K562 (cell line): ENCODE measurements at places on chromosomes 2 and 18.

- DNase-seq = no peak
These were observed 33.2 kb upstream of the YES1 start for GRCh38 chr18:845152-845819.

GRCh38 chr18:58152216-58152615 is 108.2 kb downstream of the NEDD4L start:
- DNase-seq = no peak

- DNase-seq = no peak
These were observed 215.2 kb upstream of the LRRTM1 start for GRCh38 chr2:80519699-80520291.

GRCh38 chr2:69123182-69123581 is 110.2 kb downstream of the ANTXR1 start:
- DNase-seq = no peak

DNA sequence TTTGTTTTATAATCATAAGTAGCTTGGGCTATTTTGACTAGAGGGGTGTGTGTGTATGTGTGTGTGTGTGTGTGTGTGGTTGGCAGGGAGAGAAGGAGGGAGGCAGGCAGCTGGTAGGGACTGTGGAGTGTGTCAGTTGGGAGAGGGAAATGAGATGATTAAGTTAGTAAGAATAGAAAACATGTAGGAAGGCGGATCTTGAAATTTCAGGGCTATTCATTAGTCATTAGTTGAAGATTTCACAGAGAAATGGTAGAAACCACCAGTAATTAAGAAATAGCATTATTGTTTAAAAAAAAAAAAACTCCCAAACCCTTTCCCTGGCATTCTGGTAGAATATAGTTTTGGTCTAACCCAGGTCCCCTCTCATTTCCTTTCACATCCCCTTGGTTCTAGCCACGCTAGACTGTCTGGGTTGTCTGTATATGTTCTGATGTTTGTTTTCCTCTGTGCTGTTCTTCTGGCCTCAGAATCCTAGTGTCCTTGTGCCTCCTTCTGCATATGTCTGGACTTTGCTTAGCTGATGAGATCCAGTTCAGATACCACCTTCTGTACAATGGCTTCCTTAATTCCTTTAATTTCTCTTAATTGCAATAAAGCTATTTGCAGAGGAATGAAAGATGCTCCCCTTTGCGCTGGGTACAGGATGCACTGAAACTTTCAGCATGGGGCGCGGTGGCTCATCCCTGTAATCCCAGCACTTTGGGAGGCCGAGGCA is 161.6 kb downstream of the NEDD4L start:
- no peak for DNase-seq

- no peak for DNase-seq
These were observed 158.0 kb downstream of the CSRNP3 start for GRCh38 chr2:165627470-165627869.

DNA sequence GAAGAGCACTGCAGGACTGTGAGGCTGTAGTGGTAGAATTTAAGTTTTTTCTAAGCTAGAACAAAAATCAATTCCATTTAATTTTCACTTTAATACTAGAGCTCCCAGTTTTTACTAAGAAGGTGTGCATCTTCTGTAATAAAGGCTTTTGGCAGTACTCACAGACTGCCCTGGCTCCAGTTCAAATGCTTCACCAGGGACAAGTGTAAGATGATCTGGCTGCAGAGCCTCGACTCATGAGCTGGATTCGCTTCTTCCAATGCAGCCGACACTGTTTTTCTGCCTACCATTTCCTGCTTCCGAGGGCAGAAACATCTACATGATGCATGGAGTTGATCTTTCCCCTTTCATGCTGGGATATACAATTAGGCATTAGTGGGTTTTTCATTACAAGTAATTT is 87.0 kb downstream of the FARSB start:
- no peak for DNase-seq

- DNase-seq = no peak
These were observed 20.8 kb downstream of the TNFRSF11A start for GRCh38 chr18:62345909-62346308.

GRCh38 chr2:169808221-169808620 is 9.6 kb downstream of the SSB start:
- DNase-seq = no peak

GRCh38 chr2:114265261-114265660 is 177.2 kb upstream of the DPP10 start:
- no peak for DNase-seq

GRCh38 chr18:30121397-30121796 is 921.1 kb downstream of the DSC3 start:
- no peak for DNase-seq

DNA sequence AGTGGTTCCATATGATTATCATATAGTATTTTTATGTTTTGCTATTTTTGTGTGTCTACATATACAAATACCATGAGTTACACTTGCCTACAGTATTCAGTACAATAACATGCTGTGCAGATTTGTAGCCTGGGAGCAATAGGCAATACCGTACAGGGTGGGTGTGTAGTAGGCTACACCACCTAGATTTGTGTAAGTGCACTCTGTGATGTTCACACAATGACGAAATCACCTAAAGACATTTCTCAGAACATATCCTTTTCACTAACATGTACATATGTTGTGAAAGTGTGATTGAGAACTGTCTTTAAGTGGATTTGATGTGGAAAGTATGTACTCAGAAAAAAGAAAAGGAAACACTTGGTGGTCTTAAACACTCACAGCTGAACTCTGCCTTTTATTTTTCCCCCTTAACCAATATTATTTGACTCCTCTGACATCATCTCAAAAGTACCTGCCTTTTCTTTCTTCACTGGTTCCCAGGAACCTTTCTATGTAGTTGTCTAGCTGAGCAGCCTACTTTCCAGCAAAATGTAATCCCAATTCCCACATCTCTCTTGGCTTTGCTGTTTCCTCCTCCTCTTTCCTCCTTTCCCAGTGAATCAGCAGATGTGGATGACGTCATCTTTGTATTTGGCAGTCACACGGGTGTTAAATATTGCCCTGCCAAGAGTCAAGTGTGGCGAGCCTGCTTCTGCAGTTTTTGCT is 47.7 kb downstream of the OSBPL6 start:
- DNase-seq = peak; percentile 25

DNA sequence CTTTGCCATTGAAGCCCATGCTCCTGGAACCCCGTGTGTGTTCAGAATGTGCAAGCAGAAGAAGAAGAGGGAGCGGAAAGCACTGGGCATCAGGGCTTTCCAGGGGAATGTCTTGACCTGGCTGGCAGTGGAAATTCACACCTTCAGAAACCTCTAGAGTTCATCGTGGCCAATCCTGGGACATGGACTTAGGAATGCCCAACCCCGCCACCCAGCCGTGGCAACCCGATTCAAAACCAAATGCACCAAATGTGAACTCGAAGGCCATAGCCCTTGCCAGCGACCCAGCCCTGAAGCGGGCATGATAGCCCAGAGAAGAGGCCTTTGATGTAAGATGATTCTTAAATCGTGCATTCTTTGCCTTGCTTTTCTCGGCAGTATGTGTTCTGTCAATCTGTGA is 69.4 kb downstream of the ADI1 start:
- DNase-seq = no peak

DNA sequence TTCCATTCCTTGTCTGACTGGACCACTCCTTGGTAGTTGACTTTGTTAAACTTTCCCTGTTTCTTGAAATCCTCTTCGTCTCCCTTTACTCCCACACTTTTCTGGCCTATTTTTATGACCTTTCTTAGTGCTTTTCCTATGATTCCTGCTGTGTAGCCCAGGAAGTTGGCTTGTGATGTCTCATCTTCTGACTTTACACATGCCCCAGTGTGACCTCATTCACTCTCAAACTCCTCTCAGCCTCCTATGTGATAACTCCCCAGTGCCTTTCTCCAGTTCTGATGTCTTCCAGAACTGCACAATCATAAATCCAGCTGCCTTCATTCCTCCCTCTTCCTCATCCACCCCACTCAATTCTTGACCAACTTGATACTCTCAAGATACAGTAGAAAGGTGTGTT is 407.6 kb downstream of the TGIF1 start:
- DNase-seq = no peak
